ENCODE measurements at places on chromosomes 2 and 18. TPM values are rescaled to one million over a fixed set of nuclear protein-coding genes. Genes with fewer than 3 reads are reported as not detected.

The TNS1 gene
- 648 TPM for total RNA-seq

The SF3B6 gene
- 80.4 TPM for total RNA-seq

The LRRTM4 gene
- 8.1 TPM for total RNA-seq

The C2orf80 gene
- total RNA-seq, result not detected

The BCL11A gene
- not detected for total RNA-seq

The FAM228A gene
- 2.7 TPM for total RNA-seq

DNA sequence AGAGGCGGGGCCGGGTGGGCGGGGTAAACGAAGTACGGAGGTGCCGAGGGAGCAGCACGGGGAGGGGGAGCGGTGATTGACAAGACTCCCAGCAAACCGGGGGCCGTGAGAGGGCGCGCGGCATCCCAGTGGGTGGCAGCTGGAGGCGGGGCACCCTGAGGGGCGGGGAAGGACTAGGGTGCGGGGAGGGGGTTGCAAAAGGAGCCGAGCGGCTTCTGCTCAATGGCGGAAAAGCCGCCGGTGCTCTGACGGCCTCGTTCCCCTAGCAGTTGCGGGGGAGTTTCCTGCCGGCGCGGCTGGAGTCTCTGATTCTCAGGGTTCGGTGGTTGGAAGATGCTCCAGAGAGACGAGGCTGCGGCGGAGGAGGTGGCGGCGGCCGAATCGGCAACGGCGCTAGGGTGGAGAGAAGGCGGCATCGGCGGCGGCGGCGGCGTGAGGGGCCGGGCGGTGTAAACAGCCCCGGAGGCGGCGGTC lies at the start of gene PPM1B:
PPM1B (plus strand) TSS at position 195 of the 474 bp plus-strand sequence. CDS start 32,325 bp downstream, outside the sequence.
- H3K4me3 ChIP-seq, result peak within 1 kb of the TSS; percentile 96
- peak; percentile 98 for DNase-seq

GRCh38 chr2:45069684-45070083 lies 60.4 kb upstream of the SIX2 start:
- H3K4me1 ChIP-seq, result no peaks in the 10 kb centered on the region
- H3K36me3 ChIP-seq, result no peaks in the 10 kb centered on the region
- no peak overlapping the region for H3K27ac ChIP-seq
- no peak overlapping the region for H3K4me3 ChIP-seq
- H3K27me3 ChIP-seq, result peaks cover 20% of the 10 kb centered on the region
- DNase-seq, result no peak

- DNase-seq, result no peak
- H3K27me3 ChIP-seq, result no peaks in the 10 kb centered on the region
- H3K4me1 ChIP-seq, result no peaks in the 10 kb centered on the region
Observed at GRCh38 chr2:174011796-174012195, 46.6 kb upstream of the SP3 start.

DNA sequence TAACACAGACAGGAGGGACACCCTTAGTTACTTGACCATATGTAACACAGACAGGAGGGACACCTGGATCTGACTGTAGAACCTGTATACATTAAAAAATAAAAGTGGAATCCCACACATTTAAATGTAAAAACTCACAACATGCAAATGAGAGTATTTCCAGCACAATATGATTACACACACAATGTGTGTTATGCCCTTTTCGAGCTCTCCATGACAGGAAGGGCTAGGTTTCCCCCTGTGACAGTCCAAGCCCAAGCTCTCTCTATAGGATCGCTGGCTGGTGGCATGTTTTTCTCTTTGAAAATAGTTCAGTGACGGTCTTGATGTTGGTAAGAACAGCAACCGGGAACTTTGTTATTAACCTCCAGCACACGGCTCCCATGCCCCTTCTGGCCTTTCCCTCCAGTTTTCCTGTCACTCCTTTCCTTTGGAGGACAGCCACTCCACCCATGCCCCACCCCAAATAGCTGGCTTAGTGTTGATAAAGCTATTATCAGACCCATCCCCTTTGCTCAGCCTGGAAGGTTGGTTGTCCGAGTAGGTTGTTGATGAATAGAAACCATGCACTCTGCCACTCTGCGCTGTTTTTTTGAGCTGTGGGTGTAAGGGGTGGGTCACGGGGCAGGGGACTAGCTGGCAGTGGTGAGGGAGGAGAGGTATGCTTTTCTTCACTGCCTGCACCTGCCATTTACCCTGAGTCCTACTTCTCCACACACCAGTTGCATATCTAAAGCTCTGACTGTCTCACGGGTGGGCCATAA lies 2.7 kb downstream of the RASGRP3 start:
- DNase-seq, result no peak
- no peak overlapping the region for H3K27ac ChIP-seq
- peak overlapping the region; percentile 72 for H3K4me3 ChIP-seq
- no peaks in the 10 kb centered on the region for H3K27me3 ChIP-seq
- no peaks in the 10 kb centered on the region for H3K4me1 ChIP-seq
- no peaks in the 10 kb centered on the region for H3K36me3 ChIP-seq

DNA sequence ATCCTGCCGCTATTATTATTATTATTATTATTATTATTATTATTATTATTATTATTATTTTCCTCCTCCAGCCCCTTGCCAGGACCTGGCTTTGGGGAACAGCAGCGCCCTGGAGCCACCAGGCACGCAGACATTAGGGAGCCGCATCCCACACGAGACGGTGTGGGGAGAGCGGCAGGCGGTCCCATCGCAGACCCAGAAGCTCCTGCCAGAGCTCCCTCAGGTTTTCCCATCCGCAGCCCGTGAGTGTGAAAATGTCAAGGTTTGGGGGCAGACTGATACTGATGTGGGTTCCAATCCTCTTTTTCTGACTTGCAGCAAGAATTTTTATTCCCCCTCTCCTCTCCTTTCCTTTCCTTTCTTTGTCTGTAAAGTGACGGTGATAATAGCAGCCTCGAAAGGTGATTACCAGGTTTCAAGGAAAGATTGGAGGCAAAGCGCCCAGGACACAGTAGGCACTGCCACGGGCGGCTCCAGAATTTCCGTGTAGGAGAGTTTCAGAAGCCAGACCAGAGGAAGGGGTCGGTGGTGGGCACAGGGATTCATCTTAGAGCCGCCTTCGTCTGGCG lies 816 bp downstream of the SCTR start:
- H3K4me1 ChIP-seq, result no peaks in the 10 kb centered on the region
- no peaks in the 10 kb centered on the region for H3K36me3 ChIP-seq
- DNase-seq, result no peak
- H3K27me3 ChIP-seq, result no peaks in the 10 kb centered on the region
- no peak overlapping the region for H3K4me3 ChIP-seq
- no peak overlapping the region for H3K27ac ChIP-seq

- no peaks in the 10 kb centered on the region for H3K27me3 ChIP-seq
- DNase-seq, result no peak
- H3K36me3 ChIP-seq, result no peaks in the 10 kb centered on the region
Observed at GRCh38 chr2:185338104-185338503, 400.5 kb upstream of the FSIP2 start.

DNA sequence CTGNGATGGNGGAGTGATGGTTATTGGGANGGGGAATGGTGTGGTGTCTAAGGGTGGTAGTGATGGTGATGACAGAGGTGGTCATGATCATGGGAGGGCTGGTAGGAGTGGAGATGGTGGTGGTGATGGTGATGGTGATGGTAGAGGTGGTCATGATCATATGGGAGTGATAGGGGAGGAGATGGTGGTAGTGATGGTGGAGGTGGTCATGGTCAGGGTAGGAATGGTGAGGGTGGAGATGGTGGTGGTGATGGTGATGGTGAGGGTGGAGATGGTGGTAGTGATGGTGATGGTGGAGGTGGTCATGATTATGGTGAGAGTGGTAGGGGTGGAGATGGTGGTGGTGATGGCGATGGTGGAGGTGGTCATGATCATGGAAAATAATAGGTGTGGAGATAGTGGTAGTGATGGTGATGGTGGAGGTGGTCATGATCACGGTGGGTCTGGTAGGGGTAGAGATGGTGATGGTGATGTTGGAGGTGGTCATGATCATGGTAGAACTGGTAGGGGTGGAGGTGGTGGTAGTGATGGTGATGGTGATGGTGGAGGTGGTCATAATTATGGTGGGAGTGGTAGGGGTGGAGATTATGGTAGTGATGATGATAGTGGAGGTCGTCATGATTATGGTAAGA lies 83.7 kb downstream of the INPP5D start:
- no peaks in the 10 kb centered on the region for H3K36me3 ChIP-seq
- H3K4me1 ChIP-seq, result peaks cover 3% of the 10 kb centered on the region
- no peak overlapping the region for H3K4me3 ChIP-seq
- no peak for DNase-seq
- H3K27me3 ChIP-seq, result no peaks in the 10 kb centered on the region

GRCh38 chr2:81672516-81672915 lies 1368.0 kb upstream of the LRRTM1 start:
- no peak for DNase-seq
- H3K36me3 ChIP-seq, result no peaks in the 10 kb centered on the region
- no peak overlapping the region for H3K27ac ChIP-seq
- H3K27me3 ChIP-seq, result no peaks in the 10 kb centered on the region

GRCh38 chr2:227132986-227133385 lies 31.0 kb downstream of the COL4A4 start:
- H3K4me3 ChIP-seq, result no peak overlapping the region
- H3K27ac ChIP-seq, result no peak overlapping the region
- H3K4me1 ChIP-seq, result no peaks in the 10 kb centered on the region
- H3K36me3 ChIP-seq, result no peaks in the 10 kb centered on the region

GRCh38 chr18:12464731-12465130 lies 57.0 kb downstream of the PRELID3A start:
- H3K4me3 ChIP-seq, result no peak overlapping the region
- no peaks in the 10 kb centered on the region for H3K27me3 ChIP-seq
- no peak for DNase-seq

GRCh38 chr2:8217468-8218030 lies 464.3 kb upstream of the ID2 start:
- no peaks in the 10 kb centered on the region for H3K27me3 ChIP-seq
- no peak overlapping the region for H3K4me3 ChIP-seq
- no peaks in the 10 kb centered on the region for H3K36me3 ChIP-seq
- H3K4me1 ChIP-seq, result peaks cover 10% of the 10 kb centered on the region
- no peak overlapping the region for H3K27ac ChIP-seq
